ENCODE measurements at places on chromosomes 6 and 20.
A peak's percentile ranks its signal among the peaks of the same experiment; 100 is the strongest.

GRCh38 chr6:11096109-11096508 lies 2.5 kb downstream of the SMIM13 start:
- no peak for DNase-seq

DNA sequence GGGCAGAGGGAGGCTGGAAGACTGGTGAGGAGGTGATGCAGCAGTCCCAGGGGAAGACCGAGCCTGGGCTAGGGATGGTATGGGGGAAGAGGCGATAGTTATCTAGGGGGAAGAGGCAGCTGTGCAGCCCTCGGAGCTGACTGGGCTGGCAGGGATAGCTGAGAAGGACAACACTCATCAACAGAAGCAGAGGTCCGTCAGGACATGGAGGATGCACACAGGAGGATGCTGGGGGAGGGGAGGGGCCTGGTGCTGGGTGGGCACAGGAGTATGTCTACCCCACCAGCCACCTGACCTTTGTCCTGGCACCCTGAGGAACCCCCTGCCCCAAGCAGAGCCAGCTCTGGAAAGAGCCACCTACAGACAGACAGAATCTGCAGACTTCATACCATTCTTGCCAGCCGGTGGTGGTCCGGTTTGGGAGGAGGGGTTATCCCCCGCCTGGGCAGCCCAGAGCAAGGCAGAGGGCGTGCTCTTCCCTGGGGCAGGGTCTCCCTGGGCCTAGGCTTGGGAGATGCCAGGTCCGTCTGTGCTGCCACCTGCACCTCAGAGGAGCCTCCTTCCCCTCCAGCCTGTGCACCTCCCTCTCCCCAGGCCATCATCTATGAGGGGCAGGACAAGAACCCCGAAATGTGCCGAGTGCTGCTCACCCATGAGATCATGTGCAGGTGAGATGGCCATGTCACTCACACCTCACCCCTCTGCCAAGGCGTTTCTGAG lies 14.9 kb downstream of the EBF4 start:
- no peak for DNase-seq

DNA sequence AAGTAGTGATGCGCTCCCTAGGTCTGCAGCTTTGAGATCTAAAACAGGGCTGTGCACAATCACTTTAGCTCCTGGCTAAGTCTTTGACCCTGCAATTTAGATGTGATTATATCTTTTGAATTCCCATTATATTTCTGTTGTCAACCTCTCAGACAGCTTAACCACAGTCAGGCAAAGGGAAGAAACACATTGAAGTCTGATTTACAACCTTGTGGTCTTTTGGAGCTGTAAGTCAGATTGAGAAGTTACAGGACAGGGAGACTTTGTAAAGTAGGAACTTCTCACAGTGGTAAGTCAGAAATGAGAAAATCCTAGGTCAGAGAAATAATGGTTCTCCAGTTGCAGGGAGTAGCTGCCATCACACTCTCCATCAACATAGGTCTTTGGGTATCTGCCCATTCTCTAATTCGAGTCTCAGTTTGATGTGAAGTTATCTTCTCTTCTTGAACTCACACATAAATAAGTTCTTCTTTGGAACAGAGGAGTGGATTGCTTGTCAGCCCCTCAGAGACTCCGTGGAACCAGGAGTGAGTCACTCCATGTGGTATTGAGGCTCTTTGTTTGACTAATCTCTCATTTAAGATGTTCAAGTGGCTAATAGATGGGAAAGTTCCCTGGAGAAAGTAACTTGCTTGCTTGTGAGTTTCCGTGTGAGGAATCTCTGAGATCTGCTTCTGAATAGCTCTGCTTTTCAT lies 35.0 kb upstream of the SGK1 start:
- DNase-seq: no peak

DNA sequence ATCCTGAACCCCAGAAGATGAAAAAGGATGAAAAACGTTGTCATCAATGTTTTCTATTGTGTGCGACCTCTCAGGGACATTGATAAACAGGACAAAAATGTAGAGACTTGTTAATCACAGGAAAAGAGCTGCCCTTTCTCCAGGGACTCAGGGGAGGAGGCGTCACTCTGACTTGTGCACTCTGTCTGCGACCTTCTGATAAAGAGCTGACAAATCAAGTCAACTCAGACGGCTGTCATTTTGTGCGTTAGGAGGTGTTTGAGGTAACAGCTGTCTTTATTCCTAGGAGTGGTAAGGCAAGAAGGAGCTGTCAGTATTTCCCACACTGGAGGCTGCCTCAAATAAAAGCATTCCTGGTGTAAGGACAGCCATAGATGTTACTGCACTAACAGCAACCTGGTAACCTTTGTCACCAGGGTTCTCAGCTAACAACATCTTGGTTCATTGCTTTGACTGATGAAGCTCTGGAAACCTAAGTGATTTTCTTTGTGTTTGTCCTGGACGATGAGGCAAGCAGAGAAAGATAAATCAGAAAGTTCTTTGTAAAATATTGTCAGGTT lies 38.6 kb upstream of the NXT1 start:
- DNase-seq: no peak

- peak; percentile 65 for DNase-seq
These were observed 36.2 kb downstream of the GNAS start for GRCh38 chr20:58888521-58889333.

- DNase-seq: no peak
These were observed 309.9 kb downstream of the BMP7 start for GRCh38 chr20:56956534-56956933.

DNA sequence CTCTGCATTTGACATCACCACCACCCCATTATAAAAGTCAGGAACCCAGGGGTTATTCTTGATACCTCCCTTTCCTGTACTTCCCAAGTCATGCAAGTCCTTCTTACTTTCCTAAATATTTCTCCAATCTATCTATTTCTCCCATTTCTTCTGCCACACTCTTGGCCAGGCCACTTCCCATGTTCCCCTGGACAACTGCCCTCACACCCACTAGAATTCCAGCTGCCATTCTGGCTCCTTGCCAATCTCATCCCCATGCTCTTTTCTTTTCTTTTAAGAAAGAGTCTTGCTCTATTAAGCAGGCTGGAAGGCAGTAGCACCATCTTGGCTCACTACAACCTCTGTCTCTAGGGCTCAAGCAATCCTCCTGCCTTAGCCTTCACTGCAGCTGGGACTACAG lies 15.2 kb downstream of the DEFB132 start:
- no peak for DNase-seq

GRCh38 chr6:70673601-70674000 lies 5.9 kb downstream of the SMAP1 start:
- DNase-seq: no peak

GRCh38 chr6:97288188-97288587 lies 5.2 kb upstream of the MMS22L start:
- DNase-seq: no peak

- DNase-seq: no peak
These were observed 35.9 kb downstream of the PLG start for GRCh38 chr6:160737934-160738333.

DNA sequence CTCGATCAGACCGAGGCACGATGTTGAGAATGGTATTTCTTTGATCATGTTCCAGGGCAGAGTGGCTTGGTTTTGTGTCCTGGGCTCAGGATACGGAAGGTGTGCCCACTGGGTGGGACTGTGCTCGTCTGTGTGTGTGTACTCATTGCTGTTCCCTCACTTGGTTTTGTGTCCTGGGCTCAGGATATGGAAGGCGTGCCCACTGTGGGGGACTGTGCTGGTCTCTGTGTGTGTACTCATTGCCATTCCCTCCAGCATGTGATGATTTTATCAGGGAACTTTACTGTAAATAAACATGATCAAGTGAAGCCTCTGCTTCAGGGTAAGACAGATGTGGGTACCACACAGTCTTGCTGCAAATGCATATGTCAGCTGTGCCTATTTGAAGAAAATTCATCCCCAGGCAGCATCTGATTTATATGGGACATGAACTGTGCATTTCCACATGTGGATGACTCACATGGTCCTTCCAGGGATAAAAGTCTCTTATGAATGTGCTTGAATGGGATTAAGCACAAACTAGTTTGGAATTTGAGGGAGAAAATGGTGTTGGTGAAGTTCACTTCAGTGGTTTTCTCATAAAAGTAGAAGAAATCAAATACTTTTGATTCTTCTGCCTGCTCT lies 274.3 kb downstream of the QKI start:
- no peak for DNase-seq

DNA sequence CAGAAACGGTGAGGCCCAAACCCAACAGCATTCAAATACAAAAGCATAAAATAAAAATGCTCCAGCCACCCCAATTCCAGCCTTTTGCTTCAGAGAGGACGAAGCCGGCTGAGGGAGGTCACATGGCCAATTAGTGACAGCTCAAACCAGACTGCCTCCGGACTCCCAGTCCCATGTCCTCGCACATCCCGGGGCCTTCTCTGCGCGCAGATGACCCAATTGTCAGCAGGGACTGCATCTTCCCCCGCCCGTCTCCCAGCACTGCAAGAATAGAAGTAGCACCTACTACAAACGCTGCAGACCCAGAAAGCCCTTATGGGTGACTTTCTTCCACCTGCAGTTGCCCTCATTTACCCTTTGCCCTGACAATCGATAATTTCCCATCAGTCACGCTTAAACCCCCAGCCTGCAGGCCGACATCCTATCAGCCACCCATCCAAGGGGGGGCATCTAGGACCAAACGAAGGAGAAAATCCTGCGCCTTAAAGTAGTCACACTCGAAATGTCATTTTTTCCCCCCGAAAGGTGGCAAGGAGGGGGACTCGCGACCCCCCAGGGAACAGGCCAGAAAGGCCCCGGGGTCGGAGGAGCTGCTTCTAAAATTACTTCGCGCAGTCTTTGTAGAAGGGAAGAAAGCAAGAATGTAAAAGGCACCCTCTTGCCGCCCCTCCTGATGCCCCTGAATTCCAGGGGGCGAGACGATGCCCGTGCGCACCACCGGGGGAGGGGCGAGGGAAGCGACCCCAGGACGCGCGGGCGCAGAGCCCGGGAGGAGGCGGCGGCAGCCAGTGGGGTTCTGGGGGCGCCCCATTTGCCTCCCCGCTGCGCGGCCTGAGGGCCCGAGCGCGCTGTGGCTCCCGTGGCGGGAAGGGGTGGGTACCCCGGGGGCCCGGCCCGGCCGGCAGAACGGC lies 792 bp downstream of the SLC23A2 start:
- no peak for DNase-seq

DNA sequence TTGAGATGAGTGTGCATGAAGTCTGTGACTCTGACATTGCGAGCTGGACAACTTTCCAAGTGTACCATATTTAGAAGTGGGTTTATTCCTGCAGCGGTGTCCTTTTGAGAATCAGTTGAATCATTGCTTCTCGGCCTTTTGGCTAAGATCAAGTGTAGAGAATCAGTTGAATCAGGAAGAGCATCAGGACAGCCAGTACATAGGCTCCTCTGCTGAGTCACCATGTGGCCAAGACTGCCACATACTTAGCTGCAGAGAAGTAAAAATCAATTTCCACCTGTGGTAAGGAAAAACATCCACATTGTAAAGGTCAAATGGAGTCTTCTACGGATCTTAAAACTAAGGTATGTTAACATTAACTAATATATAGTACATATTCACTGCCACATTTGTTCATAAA lies 428.4 kb upstream of the MARCKS start:
- DNase-seq: no peak

DNA sequence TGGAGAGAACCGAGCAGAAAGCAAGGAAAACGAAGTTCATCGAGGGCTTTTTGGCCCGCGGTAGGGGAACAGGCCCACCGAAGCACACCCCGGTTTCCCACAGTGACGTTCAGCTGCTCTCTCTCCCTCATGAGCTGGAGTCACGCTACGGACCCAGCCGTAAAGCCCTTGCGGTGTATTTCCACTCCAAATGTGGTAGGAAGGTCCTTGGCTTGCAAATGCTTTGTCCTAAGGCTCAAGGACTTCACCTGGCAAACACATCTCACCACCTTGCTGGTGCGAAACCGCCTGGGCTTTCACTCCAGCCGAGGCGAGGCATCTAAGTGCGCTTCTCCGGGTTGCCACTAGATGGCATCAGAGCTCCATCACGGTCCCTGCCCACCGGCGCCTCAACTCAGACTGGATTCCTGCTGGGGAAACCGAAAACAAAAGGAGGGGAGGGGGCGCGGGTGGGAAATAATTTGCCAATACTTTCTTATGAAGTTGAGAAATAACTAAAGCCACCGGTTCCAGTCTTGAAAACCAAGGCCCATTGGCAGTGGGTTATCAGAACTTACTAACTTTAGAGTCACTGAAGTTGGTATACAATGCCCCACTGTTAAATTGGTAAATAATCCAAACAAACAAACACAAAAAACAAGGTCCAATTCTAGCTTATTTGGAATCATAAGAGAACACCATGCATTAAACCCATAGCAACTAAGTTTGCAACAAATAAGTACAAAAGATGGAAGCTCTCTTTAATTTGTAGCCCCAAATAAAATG lies 13.4 kb upstream of the FOXC1 start:
- DNase-seq: peak; percentile 31

- no peak for DNase-seq
These were observed 161.2 kb downstream of the SYNDIG1 start for GRCh38 chr20:24630486-24631172.

GRCh38 chr6:119521251-119521650 lies 171.7 kb upstream of the MAN1A1 start:
- DNase-seq: no peak

GRCh38 chr6:40477246-40478126 lies 109.7 kb downstream of the LRFN2 start:
- peak; percentile 7 for DNase-seq

DNA sequence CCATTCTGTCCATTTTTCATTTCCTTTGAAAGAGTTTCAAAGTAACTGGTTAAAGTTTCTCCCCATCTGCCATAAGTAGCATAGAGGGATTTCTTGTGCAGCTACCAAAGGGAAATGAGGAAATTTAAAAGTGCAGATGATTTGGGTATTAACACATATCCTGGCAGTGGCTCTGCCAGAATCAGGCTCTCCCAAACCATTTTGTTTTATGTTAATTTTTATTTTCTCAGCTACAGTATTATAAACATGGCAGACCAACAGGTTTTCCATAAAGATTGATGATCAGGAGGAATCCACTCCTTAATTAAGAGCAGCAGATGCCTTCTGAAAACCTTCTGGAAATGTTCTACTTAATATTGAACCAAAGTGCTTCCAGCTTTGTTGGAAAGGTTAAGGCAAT lies 13.9 kb downstream of the PLCB4 start:
- no peak for DNase-seq

DNA sequence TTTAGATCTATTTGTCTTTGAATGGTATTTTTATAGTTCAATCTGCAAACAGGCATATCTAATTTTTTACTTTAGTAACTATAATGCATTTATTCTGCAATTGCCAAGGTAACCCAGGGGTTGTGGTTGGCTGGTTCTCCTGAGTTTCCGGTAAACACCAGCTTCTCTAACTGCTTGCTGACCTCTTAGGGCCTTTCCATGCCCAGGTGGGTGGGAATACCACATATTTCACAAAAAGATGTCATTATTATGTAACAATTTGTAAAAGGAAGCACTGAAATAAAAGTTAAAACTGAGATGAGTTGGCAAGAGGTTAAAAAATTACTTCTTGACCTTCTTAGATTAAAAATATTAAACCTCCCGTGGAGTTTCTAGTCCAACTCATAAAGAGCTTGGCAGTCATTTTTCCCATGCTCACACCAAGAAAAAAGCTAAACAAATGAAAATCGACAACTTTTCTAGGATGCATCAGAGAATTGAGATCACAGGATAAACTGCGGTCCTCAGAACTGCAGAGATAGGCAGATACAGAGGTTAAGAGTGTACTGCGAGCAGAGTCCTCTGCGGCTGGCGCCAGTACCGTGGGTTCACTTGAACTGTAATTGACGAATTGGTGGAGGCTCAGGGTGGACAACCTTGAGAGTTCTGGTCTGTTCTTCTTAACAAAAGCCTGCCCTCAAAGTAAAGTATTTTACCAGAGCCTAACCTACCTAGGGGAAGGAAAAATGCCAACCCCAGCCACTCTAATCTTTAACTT lies 2.2 kb upstream of the VNN1 start:
- DNase-seq: no peak

GRCh38 chr20:19583532-19584175 lies 174.4 kb upstream of the RIN2 start:
- peak; percentile 7 for DNase-seq

- DNase-seq: no peak
These were observed 36.4 kb upstream of the SLC17A4 start for GRCh38 chr6:25717866-25718740.

All from stimulated activated CD8-positive, alpha-beta memory T cell treated with anti-CD3 and anti-CD28 coated beads, Interleukin-4, amount 100 ng/mL, for 1 hour (primary cell).